NCI-H1417 (cell line): ENCODE measurements at places on chromosomes 7 and 10.

DNA sequence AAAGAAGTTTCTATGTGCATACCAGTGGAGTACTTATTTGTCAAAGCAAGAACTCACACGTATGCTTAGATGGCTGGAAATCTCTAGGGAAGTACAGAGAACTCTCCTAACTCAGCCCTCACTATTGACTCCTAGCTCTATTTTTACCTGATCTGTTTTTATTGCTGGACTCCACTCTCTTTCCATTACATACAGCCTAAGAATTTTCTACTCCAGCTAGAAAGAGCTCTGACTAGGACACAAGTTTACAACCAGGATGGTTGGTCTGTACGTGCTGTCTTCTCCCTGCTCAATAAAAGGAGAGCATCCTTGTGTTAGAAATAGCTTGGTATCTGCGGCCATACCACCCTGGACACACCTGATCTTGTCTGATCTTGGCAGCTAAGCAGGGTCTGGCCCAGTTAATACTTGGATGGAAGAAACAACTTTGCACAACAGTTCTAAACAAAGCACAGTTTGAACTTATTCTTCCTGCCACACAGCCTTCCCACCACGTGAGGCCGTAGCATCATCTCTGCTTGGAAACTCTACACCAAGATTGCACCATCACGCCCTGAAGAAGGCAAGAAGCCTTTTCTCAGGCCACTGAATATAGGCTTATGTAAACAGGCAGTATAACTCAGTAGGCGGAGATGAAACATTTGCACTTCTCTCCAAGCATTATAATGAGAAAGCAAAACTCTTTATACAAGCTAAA, 50.7 kb downstream of the KCNMA1 start:
- no peak for DNase-seq

- DNase-seq, result no peak
These were observed 122.0 kb downstream of the TRRAP start for GRCh38 chr7:99000196-99000903.

DNA sequence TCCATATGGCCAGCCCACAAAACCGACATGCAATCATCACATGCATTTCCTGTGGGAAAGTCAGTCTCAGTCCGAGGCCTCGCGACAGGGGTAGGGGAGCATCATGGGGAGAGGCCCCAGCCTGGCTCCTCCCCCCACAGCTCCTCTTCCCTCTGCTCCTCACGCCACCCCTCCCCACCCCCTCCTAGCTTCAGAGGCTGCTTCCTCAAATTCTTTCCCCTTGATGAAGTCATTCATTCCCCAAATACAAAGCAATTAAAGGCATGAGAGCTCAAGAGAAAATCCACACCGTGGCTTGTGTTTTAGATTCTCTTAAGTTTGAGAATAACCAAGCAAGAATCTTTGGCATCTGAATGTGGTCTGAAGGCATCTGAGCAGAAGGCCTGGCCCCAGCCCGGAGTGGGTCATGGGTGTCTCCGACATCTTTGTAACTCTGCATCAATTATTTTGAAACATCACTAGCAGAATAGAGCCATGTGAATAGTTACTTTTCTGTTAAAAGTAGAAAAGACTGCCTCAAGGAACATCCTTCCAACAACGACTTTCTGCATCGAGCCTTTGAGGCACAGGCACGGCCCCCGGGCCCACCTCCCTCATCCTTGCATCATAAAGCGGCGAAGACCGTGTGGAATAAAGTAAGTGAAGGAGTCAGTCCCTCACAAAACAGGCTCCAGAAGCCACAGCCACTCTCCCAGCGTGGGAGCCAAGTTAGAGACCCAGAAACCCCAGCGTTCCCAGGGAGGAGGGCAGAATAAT, 90.9 kb downstream of the DIP2C start:
- DNase-seq, result no peak

GRCh38 chr7:136359333-136359903, 382.3 kb upstream of the MTPN start:
- DNase-seq, result no peak

GRCh38 chr7:67989142-67989541, 992.5 kb downstream of the TYW1 start:
- DNase-seq, result no peak

DNA sequence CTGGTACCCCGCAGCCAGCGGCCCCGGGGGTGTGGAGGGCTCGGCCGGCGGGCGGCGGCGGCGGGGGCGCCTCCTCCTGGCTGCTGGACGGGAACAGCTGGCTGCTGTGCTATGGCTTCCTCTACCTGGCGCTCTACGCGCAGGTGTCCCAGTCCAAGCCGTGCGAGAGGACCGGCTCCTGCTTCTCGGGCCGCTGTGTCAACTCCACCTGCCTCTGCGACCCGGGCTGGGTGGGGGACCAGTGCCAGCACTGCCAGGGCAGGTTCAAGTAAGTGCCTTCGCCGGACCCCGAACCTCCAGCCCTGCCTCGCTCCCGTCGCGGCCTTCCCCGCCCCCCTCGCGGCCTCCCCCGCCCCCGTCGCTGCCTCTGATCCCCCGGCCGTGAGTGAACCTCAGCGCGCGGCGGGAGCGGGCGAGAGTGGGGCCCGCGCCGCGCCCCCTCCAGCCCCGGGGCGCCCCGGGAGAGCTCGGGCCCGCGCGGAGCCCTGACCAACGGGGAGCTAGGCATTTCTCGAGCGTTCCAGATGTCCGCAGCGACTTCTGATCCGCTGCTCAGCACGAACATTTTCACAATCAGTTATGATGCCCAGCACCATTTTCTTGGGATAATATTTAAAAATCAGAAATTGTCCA, 727 bp downstream of the ATRNL1 start:
- peak; percentile 67 for DNase-seq

DNA sequence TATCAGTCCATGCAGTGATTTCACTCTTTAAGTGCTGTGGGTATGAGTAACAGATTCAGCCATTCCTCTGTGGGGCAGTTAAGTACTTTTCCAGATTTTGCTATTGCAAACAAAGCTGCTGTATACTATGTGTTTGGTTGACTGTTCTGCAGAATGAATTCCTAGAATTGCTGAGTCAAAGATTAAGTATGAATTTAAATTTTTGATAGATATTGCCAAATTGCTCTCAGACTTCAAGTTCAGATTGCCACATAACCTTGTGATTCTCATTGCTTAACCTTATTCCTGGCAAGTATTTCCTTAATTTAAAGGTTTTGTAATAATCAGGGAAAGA, 21.6 kb upstream of the SAR1A start:
- DNase-seq, result no peak

- DNase-seq, result no peak
These were observed 104.7 kb upstream of the PRR15 start for GRCh38 chr7:29458933-29459332.

- DNase-seq, result peak; percentile 91
These were observed at the start of gene INA for GRCh38 chr10:103276896-103277712. Gene INA, plus strand, starts transcription at chr10:103277138. Its CDS starts 74 bp downstream, at chr10:103277212.

- no peak for DNase-seq
These were observed 33.6 kb downstream of the WIPF3 start for GRCh38 chr7:29839921-29840320.

DNA sequence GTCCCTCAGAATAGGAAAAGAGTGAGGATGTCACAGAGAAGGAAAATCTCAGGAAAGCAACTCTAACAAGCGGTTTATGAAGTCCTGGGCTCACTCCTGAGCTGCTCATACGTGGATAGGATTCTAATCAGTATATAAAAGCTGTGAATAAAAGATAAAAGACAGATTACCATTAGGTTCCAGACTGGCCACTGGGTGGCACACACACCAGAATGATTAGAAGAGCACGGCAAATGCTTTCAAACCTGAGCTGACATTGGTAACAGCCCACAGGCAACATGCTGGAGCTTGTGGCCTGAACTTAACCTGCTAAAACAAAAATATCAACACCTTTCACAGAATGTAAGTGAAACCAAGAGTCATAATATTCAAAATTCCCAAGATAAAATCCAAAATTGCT, 370.8 kb downstream of the GRID1 start:
- peak; percentile 6 for DNase-seq

DNA sequence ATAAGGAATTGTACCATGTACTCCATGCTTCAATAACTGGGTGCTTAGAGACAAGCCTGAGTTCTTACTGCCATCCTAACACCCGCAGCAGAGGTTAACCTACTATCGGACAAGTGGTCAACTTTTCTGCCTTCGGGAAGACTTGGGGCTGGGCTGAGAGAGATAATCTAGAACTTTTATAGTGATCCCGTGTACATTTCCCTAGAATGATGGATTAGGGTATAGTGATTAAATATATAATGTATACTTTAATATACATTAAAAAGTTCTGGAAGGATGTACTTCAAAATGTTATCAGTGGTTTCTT, 12.2 kb upstream of the HNRNPF start:
- DNase-seq, result no peak

DNA sequence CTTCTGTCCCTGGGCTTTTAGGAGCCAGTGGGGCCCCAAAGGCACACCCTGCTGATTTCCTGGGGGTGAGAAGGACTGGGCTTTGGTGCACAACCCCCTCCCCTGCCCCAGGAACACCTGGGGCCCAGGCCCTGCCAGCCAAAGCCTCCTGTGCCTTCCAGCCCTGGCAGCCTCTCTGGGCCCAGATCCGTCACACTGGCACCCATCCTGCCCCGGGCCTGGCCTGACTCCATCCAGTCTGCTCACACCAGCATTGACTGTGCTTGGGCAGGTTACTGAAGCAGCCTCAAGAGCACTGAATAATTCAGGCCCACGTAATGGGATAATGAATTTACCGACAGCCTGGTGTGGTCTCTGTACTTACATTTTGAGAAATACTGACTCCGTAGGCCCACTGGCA, 12.0 kb upstream of the COMTD1 start:
- DNase-seq, result no peak

GRCh38 chr7:36683695-36684357, 40.5 kb downstream of the AOAH start:
- no peak for DNase-seq

DNA sequence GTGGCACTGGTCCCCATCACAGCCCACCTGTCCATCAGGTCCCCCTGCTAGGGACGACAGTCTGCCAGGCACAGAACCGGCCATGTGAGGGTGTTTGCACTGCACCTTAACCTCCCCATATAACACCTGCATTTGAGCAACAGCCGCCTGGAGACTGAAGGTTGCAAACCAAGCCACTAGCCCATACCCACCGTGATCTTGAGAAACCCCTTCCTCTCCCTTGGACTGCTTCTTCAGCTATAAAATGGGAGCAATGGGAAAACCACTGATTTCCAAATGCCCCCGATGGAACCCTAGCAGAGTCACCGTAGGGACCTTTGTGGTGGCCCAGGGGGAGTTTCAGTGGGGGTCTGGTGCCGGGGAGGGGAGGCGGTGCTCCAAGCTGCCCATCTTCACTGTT, 120.1 kb downstream of the NPTX2 start:
- no peak for DNase-seq

- peak; percentile 95 for DNase-seq
These were observed 72.2 kb downstream of the GTF2IRD1 start for GRCh38 chr7:74525881-74526280.

DNA sequence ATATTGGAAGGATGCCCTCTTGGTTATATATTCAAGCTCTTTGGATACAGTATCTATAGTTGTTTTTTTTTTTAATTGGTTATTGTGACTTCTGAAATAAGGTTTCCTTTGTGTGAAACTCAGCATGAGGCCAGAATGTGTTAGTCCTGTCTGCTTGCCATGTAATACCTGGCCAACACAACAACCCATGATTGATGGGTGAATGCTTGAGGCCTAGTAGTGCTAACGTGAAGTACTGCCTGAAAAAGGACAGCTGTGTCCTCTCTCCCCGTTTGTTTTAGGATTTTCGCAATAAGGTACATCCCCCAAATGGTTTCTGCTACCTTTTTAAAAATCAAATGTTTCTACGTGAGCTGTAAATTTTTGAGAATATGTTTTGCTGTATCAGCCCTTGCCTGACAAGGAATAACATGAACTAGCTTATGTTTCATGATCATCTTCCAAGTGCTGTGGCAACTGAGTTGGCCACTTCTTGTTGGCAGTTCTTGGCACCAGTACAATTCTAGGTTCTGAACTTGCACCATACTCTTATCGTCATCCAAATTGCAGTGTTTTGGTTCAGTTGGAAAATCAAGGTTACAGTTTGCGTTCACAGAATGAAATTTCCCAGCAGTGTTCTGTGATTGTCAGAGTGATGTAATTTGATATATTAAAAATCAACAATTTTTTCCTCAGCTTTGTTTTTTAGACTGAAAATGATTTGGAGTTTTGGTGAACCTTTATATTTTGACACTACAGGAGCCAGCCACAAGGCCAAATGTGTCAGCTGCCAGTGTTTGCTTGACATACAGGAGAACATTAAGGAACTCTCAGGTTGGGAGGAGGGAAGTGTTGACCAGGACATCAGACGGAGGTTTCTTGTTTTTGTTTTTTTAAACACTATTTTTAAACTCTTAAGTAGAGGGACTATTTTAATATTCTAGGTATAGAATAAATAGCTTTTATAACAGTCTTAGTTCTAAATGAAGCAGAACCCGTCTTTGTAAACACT, 13.5 kb upstream of the ASCC1 start:
- DNase-seq, result peak; percentile 59
